Muscle of leg (tissue), 16 donors: ENCODE measurements at places on chromosomes 2 and 18. TPM values are rescaled to one million over a fixed set of nuclear protein-coding genes. Genes with fewer than 3 reads are reported as not detected.

GRCh38 chr2:121650315-121650930, 1.2 kb upstream of the CLASP1 start:
- H3K27ac ChIP-seq = peak overlapping the region; percentile 100
- no peaks in the 10 kb centered on the region for H3K27me3 ChIP-seq
- H3K36me3 ChIP-seq = no peaks in the 10 kb centered on the region
- H3K4me3 ChIP-seq = peak overlapping the region; percentile 98

TANC1 gene
- total RNA-seq = 14.3 TPM

DNA sequence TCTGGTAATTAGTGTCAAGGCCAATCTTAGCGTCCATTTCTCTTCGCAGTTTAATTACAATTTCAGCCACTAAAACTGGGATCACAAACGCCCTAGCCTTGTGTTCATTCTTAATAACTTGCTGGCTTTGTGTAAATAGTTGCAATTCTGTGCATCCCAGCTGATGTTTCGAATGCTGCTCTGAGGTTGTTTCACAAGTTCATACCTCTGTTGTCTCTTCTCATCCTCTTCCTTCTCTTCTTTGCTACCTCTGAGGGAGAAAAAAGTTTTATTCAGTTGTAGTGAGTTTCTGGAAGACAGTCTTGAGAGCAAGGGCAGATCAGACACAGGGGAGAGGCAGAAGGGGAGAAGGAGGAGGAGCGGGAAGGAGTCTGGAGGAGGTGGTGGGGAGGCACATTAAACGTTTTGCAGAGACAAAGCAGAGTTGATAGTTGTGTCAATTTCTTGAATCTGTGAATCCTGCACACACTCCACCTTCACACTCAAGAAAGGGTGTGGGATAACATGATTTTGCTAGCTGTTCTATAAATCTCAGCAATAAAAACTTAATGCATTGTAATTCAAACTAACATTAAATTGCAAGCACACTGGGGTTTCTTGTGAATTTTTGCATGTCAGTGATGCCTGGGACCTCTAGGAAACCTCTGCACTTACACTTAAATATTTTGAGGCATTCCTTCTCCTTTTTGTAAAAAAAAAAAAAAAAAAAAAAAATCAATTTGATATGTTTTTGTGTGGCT, 6.8 kb downstream of the MEIS1 start:
- no peak overlapping the region for H3K27ac ChIP-seq
- peaks cover 17% of the 10 kb centered on the region for H3K4me1 ChIP-seq
- H3K4me3 ChIP-seq = no peak overlapping the region
- H3K36me3 ChIP-seq = peaks cover 12% of the 10 kb centered on the region
- DNase-seq = peak; percentile 17

- peak overlapping the region; percentile 94 for H3K4me3 ChIP-seq
- DNase-seq = peak; percentile 58
- peak overlapping the region; percentile 73 for H3K27ac ChIP-seq
- H3K4me1 ChIP-seq = no peaks in the 10 kb centered on the region
- H3K27me3 ChIP-seq = no peaks in the 10 kb centered on the region
Measured at GRCh38 chr2:119760237-119760955, 674 bp downstream of the PTPN4 start.

POLR1A gene
- 14.4 TPM for total RNA-seq

IL1RL1 gene
- total RNA-seq = 0.31 TPM

CASP8 gene
- total RNA-seq = 9.3 TPM
